ENCODE measurements at places on chromosomes 7 and 10.

DNA sequence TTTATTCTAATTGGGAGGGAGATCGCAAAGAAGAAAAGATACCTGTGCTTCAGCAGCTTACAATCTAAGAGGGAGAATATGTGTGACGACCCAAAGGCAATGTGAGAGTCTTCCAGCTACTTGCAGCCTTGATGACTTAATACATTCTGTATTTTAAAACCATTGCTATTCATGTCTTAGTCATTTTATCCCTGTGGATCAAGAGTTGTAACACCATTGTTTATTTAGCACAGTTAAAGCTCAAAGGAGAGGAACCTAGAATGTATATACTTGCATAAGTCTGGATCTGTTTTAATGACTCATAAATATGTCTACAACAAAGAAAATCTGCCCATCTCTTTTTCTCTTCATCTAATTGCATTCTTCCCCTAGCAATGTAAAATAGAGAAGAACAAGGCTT, 117.9 kb upstream of the DLX6 start:
- no peak for DNase-seq

GRCh38 chr10:120970595-120971529, 119.7 kb downstream of the WDR11 start:
- DNase-seq, result no peak

GRCh38 chr7:121198502-121198901, 130.3 kb upstream of the WNT16 start:
- DNase-seq, result no peak

DNA sequence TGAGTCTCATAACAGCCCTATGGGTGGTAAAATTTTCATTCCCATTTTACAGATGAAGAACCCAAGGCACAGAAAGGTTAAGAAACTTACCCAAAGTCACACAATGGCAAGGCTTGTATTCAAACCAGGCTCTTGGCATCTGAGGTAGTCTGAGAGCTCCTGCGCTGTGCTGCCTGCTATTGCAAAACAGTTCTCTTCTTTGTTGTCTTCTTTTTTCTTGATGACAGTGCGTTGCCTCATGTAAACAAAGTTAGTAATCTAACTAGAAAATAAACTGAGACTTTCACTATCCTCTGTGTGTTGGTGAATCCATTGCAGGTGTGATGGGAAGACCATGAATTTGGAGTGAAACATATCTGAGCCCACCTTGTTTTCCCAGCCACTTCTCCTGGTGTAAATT, 240.8 kb downstream of the PTEN start:
- DNase-seq, result no peak

DNA sequence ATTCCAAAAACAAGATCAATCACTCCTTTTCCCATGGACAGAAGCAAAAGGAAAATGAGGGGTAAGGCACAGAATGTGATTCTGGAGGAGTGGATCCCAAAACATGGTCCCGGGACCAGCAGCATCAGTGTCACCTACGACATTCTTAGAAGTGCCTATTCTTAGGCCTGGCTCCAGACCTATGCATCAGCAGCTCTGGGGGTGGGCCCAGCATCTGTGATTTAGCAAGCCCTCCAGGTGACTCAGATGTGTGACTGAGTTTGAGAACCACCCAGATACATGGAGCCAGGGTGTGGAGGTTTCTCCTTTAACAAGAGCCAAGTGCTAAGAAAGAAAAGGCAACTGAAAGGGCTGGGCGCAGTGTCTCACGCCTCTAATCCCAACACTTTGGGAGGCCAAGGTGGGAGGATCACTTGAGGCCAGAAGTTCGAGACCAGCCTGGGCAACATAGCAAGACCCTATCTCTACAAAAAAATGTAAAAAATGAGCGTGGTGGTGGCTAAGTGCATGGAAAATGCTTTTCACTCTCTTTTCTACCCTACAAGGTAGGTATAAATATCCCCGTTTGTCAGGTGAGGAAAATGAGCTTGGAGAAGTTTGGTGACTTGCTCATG, 17.1 kb upstream of the ARPC1A start:
- DNase-seq, result no peak

DNA sequence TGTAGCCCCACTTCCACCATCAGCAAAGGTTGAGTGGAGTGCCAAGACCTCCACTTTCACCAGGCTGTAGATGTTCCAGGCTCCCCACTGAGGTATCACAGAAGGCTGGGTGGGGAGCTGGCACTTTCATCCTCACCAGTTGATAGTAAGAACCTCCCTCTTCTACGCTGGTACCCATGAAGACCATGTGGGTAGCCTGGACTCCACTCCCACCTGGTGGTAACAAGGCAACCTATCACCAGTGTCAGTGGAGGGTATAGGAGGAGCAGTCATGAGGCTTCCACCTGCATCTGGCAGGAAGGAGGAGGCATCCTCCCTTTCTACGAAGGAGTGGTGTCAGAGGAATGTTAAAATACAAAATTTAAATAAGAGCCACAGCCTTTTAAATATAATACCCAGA, 4.4 kb downstream of the SMIM30 start:
- no peak for DNase-seq
